ENCODE measurements at places on chromosomes 5 and 9.

GRCh38 chr5:139817362-139817761 is 21.8 kb downstream of the PSD2 start:
- DNase-seq: no peak

DNA sequence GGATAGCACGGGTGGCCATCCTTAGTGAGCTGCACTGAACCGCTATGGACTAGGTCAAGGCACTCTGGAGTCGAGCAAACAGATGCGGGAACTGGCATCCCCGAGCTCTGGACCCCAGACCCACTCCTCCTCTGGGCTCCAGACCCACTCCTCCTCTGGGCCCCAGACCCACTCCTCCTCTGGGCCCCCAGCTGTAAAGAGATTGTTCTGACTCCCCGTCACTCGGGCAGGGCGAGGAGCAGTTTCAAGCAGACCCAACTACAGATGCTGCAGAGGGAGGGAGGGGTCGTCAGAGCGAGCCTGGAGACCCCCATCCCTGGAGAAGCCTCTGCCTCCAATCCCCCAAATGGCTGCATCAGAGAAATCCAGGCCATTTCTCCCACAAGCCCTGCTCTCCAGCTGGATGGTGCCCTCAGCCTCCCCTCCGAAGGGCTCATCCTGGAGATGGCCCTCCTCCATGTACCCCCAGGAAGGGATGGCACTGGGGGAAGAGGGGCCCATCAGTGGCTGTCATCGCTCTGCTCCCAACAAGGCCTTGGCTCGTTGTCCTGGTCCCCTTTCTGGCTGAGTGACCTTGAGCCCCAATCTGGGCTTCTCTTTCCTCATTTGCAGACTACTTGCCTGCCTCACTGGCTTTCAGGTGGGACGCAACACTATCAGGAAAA is 38.7 kb downstream of the DUSP1 start:
- no peak for DNase-seq

DNA sequence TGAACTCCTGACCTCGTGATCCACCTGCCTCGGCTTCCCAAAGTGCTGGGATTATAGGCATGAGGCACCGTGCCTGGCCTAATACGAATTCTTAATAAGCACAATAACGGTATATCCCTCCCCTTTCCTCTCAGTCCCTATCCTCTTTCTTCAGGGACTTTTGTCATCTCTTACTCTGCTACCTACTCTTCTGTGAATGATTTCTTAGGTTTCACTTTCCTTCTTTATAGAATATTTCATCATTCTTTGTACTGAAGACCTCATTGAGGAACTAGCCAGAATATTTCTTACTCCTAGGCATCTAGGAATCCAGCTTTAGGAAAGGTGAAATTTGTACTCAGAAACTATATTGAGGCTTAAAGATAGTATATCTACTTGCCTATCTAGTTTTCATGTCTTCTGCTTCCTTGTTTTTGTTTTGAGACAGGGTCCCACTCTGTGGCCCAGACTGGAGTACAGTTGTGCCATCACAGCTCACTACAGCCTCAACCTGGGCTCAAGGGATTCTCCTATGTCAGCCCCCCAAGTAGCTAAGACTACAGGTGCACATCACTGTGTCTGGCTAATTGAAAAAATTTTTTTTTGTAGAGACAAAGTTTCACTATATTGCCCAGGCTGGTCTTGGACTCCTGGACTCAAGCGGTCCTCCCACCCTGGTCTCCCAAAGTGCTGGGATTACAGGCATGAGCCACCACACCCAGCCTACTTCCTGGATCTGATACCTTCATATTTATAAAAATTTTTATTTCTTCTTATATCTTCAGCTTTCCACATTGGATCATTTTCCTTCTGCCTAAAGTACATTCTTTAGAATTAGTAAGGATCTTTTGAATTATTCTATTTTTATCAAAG is 69.7 kb downstream of the GPBP1 start:
- no peak for DNase-seq

GRCh38 chr9:133574771-133575170 is 34.4 kb downstream of the FAM163B start:
- DNase-seq: no peak

Data from fibroblast of lung (primary cell).